ENCODE measurements at places on chromosomes 12 and 14.

GRCh38 chr12:8157484-8158198 lies 826 bp downstream of the ZNF705A start:
- DNase-seq, result no peak

DNA sequence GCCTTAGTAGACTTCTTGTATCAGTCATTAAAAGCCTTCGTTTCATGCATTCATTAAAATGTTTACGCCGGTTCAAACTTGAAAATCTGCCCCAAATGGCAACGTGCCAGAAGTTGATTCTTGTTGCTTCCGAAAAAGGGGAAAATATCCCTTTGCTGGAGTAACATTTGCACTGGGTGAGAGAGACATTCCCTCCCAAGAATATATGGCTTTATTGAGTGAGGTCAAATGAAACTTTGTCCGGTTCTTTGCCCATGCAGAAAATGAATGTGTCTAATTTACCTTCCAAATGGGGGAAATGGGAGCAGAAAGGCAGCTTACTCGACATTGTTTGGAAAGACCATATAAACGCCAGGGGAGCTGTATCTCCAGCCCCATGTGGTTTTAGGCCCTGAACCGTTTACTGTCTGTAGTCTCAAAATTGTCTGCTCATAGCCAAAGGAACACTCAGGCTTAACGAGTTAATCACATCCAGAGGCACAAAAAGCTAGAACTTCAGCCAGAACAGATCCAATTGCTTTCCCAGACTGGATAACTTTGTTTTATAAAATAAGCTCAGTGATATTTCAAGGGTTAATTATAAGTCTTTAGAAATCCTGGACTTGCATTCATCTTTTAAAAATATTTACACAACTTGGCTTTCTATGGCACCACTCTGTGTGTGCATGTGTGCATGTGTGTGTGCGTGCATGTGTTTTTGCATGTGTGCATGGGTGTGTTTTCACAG lies 2.9 kb upstream of the EMP1 start:
- DNase-seq, result no peak

DNA sequence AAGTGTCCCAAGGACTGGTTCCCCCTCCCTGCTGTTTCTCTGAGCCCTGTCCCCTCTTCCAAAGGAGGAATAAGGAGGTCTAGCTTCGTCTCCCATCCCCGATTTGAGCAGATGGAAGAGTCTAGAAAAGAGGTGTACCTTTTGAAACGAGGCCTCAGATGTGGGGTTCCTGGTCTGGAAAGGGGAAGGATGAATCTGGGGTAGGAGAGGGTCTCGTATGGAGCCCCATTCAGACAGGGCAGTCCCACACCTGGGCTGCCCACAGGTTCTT lies 13.3 kb downstream of the MEG3 start:
- DNase-seq, result no peak

DNA sequence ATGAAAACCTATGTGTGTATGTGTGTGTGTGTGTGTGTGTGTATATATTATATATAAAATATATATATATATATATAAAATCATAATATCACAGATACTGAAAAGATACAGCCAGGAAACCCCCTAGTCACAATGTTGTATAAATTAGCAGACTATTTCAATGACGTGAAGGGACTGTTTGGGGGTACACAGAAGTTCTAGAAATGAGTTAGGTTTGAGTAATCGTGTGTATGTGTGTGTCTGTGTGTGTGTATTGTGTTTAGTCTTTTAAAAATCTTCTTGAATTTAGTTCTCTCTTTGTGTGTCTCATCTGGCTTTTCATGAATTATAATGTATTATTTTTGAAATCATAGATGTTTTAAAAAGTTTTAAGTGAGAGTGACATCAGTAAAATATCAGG lies 21.9 kb downstream of the ADAM21 start:
- DNase-seq, result no peak

GRCh38 chr12:80698256-80698655 lies 9.2 kb upstream of the MYF6 start:
- DNase-seq, result no peak

- DNase-seq, result no peak
These were observed 42.2 kb downstream of the EP400 start for GRCh38 chr12:131991816-131992430.

- DNase-seq, result no peak
These were observed 3.3 kb upstream of the AEBP2 start for GRCh38 chr12:19435831-19436497.
